ENCODE measurements at places on chromosomes 2 and 18.

DNA sequence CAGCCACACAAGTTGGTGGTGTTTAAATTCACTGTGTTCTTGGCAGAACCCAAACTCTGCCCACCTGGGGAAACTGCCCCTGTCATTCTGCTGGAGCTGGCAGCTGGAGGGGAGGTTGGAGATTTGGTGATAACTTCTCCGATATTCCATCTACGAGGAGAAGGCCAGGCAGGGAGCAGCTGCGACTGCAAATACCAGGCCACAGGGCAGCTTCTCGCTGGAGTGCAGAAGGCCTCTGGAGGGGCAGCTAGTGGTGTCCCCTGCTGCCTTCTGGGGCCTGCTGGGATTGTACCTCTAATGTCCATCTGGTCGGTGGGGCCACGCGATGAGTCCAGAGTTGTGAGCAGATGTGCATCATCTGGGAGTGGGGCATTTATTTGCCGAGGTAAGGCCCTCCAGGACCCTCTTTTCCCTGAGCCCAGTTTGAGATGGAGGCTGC lies 98.9 kb downstream of the ACKR3 start:
- DNase-seq, result no peak

GRCh38 chr2:175462246-175462645 lies 280.7 kb upstream of the ATP5MC3 start:
- DNase-seq, result no peak

DNA sequence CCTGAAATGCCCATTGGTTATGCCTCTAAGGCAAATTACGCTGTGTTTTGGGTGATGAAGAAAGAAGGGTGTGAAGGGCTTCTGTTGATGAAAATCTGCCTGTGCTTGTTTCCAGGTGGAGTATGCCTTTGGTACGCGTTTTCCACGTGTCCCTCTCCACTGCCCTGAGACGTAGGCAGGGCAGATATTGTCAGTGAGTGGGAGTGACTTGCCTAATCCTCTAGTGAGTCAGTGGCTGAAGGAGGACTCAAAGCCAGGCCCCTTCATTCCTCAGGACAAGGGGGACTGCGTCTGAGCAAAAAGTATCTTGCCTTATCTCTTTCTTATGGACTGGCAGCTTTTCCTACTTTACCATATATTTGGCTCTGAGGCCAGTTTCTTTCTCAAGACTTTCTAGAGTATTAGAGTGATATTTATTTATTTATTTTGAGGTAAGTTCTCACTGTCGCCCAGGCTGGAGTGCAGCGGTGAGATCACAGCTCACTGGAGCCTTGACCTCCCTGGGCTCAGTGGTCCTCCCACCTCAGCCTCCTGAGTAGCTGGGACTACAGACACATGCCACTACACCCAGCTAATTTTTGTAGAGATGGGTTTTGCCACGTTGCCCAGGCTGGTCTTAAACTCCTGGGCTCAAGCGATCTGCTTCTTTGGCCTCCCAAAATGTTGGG lies 10.2 kb downstream of the RALB start:
- DNase-seq, result no peak

- DNase-seq, result no peak
Measured at GRCh38 chr2:201254081-201254730, 6.1 kb upstream of the CASP8 start.

GRCh38 chr2:27773959-27774358 lies 2.4 kb downstream of the MRPL33 start:
- no peak for DNase-seq

All from epithelial cell of prostate (primary cell).